ENCODE measurements at places on chromosomes 7 and 10.

DNA sequence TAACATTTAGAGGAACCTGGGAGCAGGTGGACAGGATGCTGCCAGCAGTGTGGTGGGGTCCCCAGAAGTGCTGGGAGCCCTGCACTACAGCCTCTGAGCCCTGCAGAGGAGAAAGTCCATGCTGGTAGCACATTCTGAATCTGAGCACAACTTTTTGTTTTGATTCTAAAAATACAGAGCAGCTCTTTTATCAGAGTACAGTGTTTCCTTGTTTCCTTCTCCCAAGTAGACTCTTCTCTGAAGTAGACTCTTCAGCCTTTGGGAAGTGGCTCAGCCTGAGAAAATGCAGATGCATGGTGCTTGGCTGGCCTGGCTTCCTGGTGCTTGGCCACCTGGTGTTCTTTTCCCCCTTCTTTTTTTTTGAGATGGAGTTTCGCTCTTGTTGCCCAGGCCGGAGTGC is 9.1 kb downstream of the ADCY1 start:
- DNase-seq: no peak

DNA sequence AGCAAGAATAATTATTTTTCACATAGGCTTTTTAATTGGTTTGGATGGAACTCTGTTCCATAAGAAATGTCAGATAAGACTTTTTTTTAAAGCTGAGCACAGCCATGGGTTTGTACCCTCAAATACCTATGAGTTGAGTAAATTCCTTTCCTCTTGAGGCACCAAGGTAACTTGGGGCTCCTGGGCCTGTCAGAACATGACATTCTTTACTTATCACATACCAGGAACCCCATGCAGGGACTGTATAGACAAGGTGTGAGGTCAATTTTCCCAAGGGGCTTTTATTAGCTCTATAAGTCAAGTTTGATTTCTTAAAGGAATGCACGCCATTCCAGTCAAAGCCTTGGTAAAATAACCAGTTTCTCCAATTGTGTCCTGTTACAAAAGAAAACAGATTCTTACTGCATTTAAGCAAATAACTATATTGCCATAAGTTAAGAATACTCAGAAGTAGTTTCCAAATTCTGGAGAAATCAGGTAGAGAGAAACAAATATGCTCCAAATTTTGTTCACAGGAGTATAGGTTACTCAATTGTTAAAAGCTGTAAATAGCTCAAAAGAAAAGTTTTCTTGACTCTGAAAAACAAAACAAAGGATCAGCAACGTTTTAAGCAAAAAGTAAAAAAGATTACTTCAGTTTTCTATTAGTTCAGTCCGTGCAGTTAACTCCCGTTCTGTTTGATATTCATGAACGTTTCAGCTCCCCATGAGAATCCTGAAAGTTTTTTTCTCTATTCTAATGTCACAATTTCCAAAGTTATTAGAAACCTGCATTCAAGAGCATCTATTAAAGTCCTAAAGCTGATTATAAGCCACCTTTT is 167.5 kb upstream of the NAMPT start:
- DNase-seq: no peak

- DNase-seq: peak; percentile 65
Measured at GRCh38 chr7:151245360-151246101, 3.0 kb downstream of the SMARCD3 start.

- DNase-seq: no peak
Measured at GRCh38 chr7:832968-833424, 720 bp downstream of the SUN1 start.

GRCh38 chr7:54529568-54529967 is 12.6 kb upstream of the VSTM2A start:
- DNase-seq: no peak

GRCh38 chr7:108328174-108328651 is 128.0 kb downstream of the NRCAM start:
- DNase-seq: no peak

- no peak for DNase-seq
Measured at GRCh38 chr10:17061418-17061817, 68.2 kb downstream of the CUBN start.

DNA sequence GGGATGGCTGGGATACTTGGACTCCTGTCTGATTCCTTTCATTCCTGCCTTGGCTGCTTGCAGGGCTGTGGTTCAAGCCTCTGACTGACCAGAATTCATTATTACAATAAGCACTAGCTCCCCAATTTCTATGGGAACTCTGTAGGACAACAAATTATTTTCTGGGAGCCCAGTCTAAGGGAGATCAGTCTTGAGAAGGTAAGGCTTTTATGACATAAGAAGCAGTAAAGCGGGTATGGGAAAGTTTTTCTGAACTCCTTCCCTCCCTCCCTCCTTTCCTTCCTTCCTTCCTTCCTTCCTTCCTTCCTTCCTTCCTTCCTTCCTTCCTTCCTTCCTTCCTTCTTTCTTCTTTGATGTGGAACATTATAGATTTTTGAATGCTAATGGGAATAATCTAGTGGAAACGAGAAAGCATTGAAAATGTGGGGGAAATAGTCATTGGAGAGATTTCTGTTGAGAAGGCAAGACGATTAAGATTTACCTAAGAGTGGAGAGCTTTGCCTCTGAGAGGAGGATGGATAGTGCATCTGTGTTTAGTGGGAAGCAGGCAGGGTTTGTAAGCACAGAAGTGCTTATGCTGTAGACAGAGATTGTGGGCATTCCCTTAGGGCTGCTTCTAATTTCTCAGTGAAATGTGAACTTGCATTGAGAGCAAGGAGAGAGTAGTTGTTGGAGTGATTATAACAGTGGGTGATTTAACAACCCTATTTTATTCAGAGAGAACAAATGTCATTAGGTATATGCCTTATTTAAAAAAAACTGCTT is 201.5 kb downstream of the DNAJB9 start:
- no peak for DNase-seq

- no peak for DNase-seq
Measured at GRCh38 chr7:141630621-141631020, 71.3 kb downstream of the DENND11 start.

DNA sequence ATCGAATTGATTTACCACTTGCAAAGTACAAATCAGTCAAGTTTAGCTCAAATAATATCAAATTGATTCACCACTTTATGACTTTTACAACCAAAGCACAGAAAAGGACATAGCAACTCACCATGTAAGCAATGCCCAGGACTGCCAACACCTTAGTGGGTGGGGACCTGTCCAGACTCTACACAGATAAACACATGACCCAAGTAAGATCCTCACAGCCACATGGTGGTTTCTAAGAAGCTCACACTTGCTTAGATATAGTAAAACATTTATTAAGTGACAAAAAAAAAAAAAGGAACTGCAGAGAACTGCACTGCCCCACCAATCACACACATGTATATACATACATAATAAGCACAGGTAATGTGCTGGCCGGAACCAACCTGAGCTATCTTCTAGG is 116.2 kb downstream of the SLC25A13 start:
- DNase-seq: peak; percentile 49

DNA sequence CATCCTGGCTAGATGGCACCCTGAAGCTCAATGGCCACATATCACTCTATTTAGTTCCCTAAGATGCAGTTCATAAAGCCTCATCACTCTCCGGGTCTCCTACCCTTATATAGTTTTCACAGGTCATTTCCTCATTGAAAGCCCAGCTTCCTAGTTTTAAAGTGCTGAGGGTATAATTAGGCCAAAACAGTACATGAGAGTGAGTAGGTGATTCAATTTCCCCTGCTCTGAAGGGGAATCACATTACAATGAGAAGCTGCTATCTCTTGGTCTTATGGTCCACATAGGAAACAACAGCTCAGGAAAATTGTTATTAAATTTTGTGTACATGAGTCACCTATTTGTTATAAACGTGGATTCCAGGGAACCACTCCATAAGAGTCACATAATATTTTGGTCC is 162.0 kb downstream of the SEMA3E start:
- DNase-seq: no peak

GRCh38 chr10:113957013-113957412 is 86.7 kb upstream of the ADRB1 start:
- no peak for DNase-seq

DNA sequence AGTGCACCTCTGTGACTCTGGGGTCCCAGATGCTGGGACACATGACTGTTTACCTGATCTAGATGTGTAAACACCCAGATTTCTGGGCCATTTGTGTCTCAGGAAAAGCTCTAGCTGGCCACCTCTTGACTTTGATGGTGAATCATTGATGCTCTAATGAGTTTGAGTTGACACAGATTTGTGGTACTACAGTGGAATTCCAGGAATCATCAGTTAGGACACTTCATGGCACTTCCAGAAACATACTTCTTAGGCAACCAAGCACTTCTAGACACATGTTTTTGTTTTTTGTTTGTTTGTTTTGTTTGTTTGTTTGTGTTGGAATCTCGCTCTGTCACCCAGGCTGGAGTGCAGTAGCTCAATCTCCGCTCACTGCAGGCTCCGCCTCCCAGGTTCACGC is 302.2 kb upstream of the ZMIZ1 start:
- no peak for DNase-seq

- no peak for DNase-seq
Measured at GRCh38 chr10:71435571-71436267, 39.0 kb downstream of the CDH23 start.

GRCh38 chr7:128168667-128169210 is 72.3 kb upstream of the LEP start:
- peak; percentile 38 for DNase-seq

DNA sequence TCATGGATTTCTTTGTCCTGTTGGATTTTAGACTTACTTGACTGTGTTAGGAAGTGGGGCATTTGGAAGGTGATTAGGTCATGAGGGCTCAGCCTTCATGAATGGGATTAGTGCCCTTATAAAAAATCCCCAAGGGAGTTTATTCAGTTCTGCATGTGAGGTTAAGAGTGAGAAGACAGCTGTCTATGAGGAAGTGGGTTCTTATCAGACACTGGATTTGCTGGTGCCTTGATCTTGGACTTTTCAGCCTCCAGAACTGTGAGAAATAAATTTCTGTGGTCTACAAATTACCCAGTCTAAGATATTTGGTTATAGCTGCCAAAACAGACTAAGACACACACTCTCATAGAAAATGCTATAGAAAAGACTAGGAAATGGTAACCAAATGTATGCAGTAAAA is 724.7 kb upstream of the FZD8 start:
- DNase-seq: no peak

DNA sequence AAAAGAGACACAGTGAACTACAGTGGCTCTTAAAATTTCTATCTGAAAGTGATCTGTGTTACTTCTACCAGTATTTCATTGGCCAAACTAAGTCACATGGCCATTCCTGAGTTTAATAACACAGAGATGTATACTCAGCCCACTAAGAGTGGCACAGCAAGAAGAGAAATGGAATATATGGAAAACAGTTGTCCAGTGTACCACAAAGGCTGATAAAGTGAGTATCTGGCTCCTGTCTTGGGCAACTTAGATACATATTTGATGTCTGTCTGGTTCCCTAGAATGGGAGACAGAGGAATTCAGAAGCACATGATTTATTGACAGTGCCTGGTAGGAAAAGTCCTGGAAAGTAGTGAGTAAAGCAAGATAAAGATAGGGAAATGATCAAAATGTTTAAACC is 10.1 kb upstream of the PON1 start:
- no peak for DNase-seq

- no peak for DNase-seq
Measured at GRCh38 chr7:5117095-5117970, 71.7 kb downstream of the RBAK start.

DNA sequence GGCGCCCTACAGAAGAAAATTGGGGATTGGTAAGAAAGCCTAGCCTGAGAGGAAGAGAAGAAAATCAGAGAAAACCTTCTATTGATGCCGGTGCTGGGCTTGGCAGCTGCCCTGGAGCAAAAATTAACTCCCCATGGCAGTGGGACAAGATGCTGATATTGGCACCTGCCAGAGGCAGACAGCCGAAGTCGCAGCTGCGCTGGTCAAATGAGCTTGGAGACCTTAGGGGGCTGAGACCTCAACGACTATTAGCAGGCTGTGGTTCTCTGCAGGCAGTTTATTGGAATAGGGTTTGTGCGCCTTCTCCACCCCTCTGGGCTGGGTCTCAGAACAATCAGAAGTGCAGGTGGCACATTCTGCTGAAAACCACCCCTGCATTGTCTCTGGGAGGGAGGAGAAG is 213.7 kb downstream of the GFRA1 start:
- no peak for DNase-seq

GRCh38 chr10:95661818-95662217 is 5.3 kb upstream of the ALDH18A1 start:
- no peak for DNase-seq

- DNase-seq: no peak
Measured at GRCh38 chr7:73969991-73970390, 58.0 kb upstream of the ELN start.

DNA sequence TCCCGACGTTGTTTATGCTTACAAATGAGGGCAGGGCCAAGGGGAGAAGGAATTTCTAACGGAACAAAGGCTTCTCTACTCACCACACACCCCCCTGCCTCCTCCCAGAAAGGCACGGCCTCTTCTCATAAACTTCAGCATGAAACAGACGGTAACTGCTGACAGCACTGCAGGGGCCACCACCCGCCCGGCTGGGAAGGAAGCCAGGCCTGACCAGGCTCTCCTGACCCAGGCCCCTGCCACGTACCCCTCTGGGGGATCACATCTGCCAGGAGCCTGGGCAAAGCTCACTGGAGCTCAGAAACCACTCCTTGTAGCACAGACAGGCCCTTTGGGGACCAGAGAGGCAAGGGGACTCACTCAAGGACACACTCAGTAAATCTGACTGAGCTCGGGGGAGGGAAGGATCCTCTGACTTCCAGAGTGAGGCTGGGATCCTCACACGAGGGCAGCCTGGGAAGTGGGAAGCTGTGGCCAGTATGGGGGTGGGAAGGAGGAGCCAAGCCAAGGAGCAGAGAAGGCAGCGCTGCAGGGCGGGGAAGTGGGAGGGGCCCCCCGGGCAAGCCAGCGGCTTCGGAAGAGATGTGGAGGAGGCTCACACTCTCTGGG is 46.1 kb downstream of the ZCCHC24 start:
- peak; percentile 43 for DNase-seq

DNA sequence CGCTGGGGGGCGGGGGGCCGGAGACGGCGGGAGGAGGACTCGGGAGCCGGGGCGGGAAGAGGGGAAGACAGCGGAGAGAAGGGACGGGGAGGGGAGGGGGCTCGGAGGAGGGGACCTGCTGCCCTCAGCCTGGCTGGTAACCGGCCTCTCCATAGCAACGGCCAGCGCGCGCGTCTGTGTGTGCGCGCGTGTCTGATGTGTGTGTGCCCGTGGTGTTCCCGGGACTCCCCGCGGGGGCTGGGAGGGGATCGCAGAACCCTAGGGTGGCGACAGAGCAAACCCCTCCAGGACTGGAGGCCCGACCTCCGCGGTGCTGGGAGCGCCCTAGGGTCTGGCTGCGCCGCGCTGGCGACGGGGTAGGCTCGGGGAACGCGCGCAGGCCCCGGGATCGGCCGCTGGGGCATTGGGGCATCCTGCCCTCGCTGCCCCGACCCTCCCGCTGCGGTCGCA is 356.3 kb downstream of the DNAJB6 start:
- no peak for DNase-seq

GRCh38 chr10:128230401-128230800 is 104.2 kb upstream of the MKI67 start:
- no peak for DNase-seq
